Hindlimb muscle (tissue), 1 donor: ENCODE measurements at places on chromosomes 13 and 19. TPM values are rescaled to one million over a fixed set of nuclear protein-coding genes. Genes with fewer than 3 reads are reported as not detected.

Gene RXFP2
- polyA plus RNA-seq: not detected

Gene ZNF586
- polyA plus RNA-seq: 13.6 TPM

- DNase-seq: no peak
Observed at GRCh38 chr19:17086834-17087233, 11.3 kb downstream of the MYO9B start.

GRCh38 chr13:87779426-87779825 is 108.3 kb downstream of the SLITRK5 start:
- no peak for DNase-seq

DNA sequence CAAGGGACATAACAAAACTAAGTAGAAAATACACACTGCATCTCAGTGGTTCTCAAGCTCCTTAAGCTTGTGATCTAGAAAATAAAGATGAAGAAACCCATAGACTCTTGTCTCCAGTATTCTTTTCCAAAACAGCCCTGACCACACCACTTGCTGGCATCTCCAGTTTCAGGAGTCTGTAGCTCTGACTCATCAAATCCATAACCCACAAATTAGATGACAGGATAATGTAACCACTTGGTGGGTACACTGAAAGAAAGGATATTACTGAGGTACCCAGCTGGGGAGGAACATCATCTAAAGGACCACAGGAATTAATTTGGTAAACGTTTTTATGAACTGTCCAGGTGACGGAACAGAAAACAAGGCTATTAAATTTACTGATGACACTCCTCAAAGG is 214.7 kb downstream of the VWA8 start:
- no peak for DNase-seq

DNA sequence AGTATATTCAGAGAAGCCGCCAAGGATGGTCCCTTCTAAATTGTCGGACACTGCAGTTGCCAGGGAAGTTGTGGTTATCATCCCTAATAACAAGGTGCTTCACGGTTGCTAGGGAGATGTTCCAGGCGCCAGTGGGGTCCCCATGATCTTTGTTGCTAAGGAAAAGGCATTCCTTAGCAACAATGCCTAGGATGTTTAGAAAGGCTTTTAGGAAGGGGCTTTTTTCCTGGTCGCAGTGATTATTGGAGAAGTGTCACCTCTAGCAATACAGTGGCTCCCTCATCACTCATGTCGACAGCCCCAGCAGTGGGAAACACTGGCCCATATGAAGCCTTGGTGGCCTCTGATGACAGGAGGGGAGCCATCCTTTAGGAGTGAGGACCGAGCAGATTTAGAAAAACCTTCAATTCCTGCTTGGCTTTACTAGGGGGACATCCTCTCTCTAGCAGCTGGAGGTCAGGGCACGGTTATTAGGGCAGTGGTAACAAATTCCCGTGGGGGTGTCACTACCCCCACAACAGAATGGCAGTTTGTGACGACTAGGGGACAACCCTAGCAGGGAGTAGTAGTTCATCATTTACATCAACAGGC is 6.4 kb upstream of the TMC4 start:
- no peak for DNase-seq

DNA sequence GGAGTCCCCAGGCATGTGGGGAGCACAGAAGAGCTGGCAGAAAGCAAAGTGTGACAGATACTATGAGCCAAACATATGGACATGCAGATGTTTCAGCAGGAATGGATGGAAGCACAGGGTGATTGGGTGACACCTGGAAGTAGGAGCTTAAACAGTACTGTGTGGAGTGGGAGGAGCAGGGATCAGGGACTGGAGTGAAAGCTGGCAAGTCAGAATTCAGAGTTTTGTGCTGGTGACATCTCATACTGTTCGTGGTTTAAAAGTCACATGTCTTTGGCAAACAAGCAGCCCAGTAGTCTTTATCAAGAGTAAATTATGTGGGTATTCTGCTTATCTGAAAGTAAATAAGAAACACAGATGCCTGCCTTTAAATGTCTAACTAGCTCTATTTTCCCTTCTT is 408.2 kb downstream of the COG6 start:
- no peak for DNase-seq

GRCh38 chr19:8194528-8195267 is 14.5 kb upstream of the CERS4 start:
- no peak for DNase-seq
